ENCODE measurements at places on chromosomes 4 and X.

DNA sequence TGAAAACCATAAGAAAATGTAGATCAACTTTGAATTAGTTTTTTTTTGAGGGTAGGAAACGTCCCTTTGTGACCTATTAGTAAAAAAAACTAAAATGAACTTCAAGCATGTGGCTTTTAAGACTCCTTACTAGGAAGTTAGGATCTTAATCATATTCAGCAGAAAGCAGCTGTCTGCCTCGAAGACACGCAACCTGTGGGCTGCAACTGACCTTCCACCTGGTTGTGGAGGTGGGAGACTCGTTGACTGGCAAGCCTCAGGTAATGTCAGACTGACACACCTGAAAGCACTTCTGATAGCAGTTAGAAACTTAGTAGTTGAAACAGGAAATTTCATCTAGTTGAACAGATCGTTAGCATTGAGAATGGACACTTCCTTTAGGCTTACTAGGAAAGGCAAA lies 37.4 kb downstream of the CCNG2 start:
- DNase-seq, result no peak

DNA sequence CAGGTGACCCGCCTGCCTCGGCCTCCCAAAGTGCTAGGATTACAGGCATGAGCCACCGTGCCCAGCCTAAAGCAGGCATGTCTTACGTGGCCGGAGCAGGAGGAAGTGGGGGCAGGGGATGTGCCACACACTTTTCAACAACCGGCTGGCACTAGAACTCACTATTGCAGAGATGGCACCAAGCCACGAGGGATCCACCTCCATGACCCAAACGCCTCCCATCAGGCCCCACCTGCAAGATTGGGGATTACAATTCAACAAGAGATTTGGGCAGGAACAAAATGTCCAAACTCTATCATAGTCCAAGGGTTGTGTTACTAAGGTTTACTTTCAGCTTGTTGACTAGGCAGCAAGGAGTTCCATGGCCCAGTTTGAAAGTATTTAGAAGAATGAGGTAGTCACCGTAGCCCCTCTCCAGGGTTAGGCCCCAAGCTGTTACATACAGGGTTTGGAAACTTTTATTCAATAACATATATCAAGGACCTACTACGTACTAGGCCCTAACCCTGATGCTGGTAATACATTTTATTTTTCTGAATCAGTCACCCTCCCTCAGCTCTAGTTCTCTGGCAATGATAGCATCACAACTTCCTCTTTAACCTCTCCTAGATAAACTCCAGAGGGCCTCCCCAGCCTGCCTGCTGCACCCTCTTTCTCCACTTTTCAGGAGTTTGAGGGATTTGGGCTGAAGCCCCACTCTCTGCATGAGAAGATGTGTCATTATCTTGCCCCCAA lies 18.0 kb upstream of the TBC1D14 start:
- no peak for DNase-seq

- DNase-seq, result no peak
Observed at GRCh38 chrX:56744996-56745395, 16.0 kb downstream of the NBDY start.

DNA sequence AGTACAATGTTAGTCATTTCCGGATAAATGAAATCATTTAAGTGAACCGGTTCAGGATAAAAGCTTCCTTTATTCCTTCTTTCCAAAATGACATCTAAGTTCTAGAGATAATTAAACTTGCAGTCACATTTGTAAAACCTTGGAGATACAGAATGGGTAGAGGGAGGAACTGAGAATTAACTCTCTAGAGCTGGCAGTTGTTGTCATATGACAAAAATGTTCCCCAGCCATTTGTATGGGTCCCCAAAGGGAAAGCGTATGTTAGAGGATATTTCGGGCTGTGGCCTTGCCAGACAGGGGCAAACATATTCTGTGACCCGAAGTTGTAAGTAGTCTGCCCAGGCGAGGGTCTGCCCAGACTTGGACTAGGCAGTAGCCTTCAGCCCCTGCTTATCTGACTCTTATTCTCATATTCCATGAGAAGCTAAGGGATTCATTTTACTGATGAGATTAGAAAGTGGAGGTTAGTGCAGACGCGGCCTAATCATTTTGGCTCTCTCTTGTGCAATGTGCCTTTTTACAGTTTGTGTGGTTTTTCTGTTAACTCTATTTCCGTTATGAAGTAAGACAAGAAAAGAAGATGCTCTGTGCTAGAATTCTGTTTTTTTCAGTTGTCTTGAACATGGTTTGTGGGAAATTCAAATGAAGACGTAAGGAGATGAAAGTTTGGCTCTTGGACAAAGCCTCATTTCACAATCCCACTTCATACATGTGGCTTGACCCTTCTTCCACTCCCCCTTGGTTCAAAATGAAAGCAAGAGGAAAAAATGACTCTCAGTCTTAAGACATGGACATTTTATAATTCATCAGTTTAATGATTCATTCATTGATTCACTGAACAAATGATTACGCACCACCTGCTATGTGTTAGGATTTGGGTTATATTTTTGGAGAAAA lies 2394.2 kb upstream of the AGA start:
- no peak for DNase-seq

DNA sequence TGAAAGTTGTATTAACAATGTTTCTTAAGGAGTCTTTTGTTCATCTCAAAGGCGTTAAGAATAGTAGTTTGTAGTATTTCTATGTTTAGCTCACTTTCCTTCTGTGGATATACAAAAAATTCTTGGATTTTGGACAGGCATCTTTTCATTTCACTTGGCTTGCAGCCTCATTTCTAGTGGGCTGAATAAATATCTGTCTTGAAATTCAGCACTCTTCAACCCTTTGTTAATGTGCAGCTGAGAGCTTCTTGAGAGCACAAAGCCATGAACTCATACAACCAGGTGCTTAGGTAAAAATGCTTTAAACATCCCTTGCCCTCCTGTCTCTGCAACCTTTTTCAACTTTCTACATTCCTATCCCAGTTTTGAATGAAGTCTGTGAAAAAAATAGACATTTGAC lies 1003.2 kb downstream of the C4orf33 start:
- no peak for DNase-seq
